ENCODE measurements at places on chromosomes 6 and 20. TPM values are rescaled to one million over a fixed set of nuclear protein-coding genes. Genes with fewer than 3 reads are reported as not detected.

Gene FNDC1
- total RNA-seq, result not detected

Gene ADGRB3
- total RNA-seq, result under 0.01 TPM

Gene LHFPL5
- not detected for total RNA-seq

Gene SLC4A11
- 4.1 TPM for total RNA-seq

Gene IDH3B
- 134 TPM for total RNA-seq

Gene TAP2
- total RNA-seq, result 36.6 TPM

Gene UNC5CL
- total RNA-seq, result not detected

Gene GTSF1L
- total RNA-seq, result not detected

Gene SCUBE3
- 0.75 TPM for total RNA-seq

Gene TINAG
- total RNA-seq, result not detected

Gene VTA1
- 34.9 TPM for total RNA-seq

Gene CAP2
- 5.0 TPM for total RNA-seq

Gene PTPRT
- not detected for total RNA-seq

Gene ELOVL4
- 0.94 TPM for total RNA-seq

Gene ZC2HC1B
- not detected for total RNA-seq

Gene USP49
- total RNA-seq, result 2.8 TPM

Gene WFDC13
- not detected for total RNA-seq

Gene MUC22
- total RNA-seq, result not detected

Gene SALL4
- total RNA-seq, result under 0.01 TPM

Gene ELMO2
- 24.0 TPM for total RNA-seq

Gene DHX16
- total RNA-seq, result 41.7 TPM

Gene SYS1
- 14.0 TPM for total RNA-seq

Gene HSPA1L
- total RNA-seq, result 0.85 TPM

Gene PRKN
- 0.09 TPM for total RNA-seq

Gene CNPY3
- 20.7 TPM for total RNA-seq

Gene PREX1
- total RNA-seq, result 61.7 TPM

Gene NELFE
- total RNA-seq, result 109 TPM

Gene KHDRBS2
- total RNA-seq, result not detected

Gene KIAA1755
- 2.4 TPM for total RNA-seq

Gene CSTF1
- total RNA-seq, result 28.3 TPM

Gene POLR3F
- total RNA-seq, result 11.6 TPM

Gene THEMIS
- not detected for total RNA-seq

Gene WFDC5
- total RNA-seq, result not detected

Gene ZFP57
- 0.99 TPM for total RNA-seq

Gene LYRM4
- total RNA-seq, result 26.9 TPM

Gene FAM184A
- total RNA-seq, result 0.18 TPM

Gene SDCBP2
- 8.1 TPM for total RNA-seq

Gene ANKRD66
- total RNA-seq, result not detected

Gene ZBTB12
- 4.2 TPM for total RNA-seq

Gene RWDD2A
- total RNA-seq, result 3.6 TPM

Gene KIF25
- total RNA-seq, result not detected

Gene ZNF391
- 0.66 TPM for total RNA-seq

Gene PPP1R16B
- 135 TPM for total RNA-seq

Gene TOX2
- total RNA-seq, result 2.4 TPM

Gene BANF2
- not detected for total RNA-seq

Measured in endothelial cell of coronary artery (primary cell).